ENCODE measurements at places on chromosomes 2 and 18. TPM values are rescaled to one million over a fixed set of nuclear protein-coding genes. Genes with fewer than 3 reads are reported as not detected.

Gene EGR4
- 0.19 TPM for total RNA-seq

Gene TPO
- 0.15 TPM for total RNA-seq

Gene STAT4
- total RNA-seq: 4.5 TPM

Gene SAP130
- 10.8 TPM for total RNA-seq

Gene TRPM8
- total RNA-seq: 0.20 TPM

Gene CXCR4
- total RNA-seq: 1.0 TPM

Gene AP1S3
- 27.8 TPM for total RNA-seq

Gene HDLBP
- 266 TPM for total RNA-seq

Gene FN1
- 179 TPM for total RNA-seq

Data from A549 treated with AZD2906 at 1 μM for 4 hours (cell line).